Natural killer cell (primary cell): ENCODE measurements at places on chromosomes 3 and 15. TPM values are rescaled to one million over a fixed set of nuclear protein-coding genes. Genes with fewer than 3 reads are reported as not detected.

DNA sequence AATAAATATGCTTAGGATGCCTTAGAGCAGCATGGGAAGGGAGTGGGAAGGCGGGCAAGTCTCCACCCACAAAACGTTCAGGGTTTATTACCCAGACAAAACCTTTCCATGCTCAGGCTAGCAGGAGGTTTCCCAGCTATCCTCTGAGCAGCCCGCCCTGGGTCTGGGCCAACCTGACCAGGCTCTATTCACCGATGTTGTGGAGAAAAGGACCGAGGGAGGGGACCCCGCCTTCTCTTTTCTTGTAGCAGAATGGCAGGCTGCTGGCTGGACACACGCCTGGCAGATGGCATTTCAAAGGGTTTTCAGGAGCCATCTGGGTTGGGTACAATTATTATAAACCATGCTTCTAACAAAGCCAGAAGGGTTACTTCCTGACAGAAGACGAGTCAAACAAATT is 540.9 kb downstream of the MAGI1 start:
- DNase-seq, result no peak

DNA sequence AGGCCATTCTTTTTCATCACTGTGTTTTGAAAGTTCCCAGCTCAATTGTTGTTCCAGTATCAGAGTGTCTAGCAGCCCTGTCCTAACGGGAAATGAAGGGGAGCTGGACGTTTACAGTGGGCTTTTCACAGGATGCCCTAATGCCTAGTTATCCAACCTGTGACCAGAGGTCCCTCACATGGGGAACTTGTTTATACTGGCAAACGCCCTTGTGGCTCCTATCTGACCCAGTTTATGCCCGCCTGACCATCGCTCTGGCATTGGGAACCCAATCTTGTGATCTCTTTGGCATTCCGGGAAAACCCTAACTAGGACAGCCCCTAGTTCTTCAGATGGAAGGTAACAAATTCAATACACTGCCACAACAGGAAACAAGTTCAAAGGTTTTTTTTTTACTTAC is 14.5 kb upstream of the MYRIP start:
- DNase-seq, result no peak

FGF7 gene
- not detected for total RNA-seq

- no peak for DNase-seq
Observed at GRCh38 chr15:74396445-74397238, 29.2 kb upstream of the CYP11A1 start.

ST6GAL1 gene
- 146 TPM for total RNA-seq

DNA sequence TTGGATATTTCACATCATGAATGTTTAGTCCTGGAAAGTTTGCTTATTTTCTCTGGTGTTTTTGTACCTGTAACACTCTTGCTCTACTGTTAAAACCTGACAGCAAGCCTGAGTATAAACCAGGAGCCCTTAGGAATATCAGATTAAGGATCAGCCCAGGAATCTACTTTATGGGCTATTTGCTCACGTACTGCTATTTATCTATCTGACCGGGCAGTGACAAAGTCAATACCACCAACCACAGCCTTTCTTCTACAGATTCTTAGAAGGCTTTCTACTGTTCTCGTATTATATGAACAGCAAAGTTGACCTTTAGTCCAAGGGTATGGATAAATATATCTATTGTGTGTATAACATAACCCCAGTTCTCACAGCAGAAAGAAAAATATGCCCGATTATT is 521.2 kb downstream of the RBMS3 start:
- DNase-seq, result no peak

DNA sequence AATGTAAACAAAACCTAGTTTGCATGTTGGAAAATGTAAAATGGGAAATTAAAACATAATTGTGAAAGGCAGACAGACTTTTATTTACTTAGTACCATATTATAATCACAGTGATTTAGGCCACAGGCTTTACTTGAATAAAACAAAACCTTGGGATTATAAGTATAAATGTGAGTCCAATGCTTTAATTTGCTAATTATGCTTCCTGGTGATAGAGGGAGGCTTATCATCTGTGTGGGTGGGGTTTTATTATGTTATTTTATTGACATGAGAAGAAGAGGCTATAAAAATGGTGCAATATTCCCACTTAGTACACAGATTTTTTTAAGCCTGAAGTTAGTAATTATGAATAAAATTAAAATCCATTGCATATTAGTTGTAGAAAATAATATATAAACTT is 248.3 kb upstream of the TBL1XR1 start:
- DNase-seq, result no peak

DAZL gene
- total RNA-seq, result not detected

- peak; percentile 19 for DNase-seq
Observed at GRCh38 chr15:29747837-29748417, 74.3 kb downstream of the TJP1 start.

TRPM1 gene
- not detected for total RNA-seq

PIGBOS1 gene
- 9.3 TPM for total RNA-seq

CD86 gene
- total RNA-seq, result 6.9 TPM

DNA sequence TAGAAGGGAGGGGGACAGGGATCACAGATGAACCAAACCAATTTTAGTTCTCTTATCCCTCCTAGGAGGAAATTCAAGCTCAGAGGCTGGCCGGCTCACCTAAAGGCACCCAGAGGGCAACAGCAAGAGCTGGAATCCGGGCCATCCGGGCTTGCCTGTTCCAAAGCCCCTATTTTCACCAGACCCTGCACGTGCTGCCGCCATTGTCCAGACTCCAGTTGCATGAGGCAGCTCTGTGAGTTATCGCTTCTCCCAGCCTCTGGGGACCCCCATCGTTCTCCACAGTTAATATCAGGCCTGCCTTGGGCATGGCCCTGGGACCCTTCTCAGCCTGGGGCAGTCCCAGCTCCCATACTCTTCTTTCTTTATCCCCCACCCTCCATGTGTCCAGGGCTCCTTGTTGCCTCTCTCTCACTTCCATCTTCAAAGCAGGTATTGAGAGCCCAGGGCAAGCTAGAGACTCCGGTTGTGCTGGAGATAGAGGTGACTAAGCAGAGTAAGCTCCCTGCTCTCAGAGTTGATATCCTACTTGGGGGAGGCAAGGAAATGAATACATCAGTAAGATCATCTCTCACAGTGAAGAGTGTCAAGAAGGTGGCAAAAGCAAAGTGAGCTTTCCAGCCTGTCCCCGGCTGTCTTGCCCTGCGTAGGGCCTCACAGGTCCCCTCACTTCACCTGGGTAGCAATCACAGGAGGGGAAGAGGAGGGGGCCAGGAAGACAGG is 322.8 kb downstream of the UACA start:
- no peak for DNase-seq

DNA sequence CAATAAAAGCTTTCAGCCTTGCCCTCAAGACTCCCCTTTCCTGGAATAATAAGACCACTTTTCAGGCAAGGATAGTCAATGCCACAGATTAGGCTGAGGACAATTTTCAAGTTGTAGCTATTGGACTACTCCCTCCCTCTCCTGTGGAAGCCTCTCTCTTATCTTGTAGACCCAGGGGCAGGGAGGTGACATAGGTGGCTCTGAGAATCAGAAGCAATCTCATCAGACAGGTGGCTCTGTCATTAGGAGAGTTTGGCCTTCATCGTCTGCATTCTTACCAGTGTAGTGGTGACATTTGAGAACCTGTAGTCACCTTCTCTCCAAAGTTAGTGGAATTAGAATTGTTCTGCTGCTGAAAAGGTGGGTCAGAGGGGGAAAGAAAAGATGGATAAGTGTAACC is 80.0 kb downstream of the LARS2 start:
- DNase-seq, result no peak

DNA sequence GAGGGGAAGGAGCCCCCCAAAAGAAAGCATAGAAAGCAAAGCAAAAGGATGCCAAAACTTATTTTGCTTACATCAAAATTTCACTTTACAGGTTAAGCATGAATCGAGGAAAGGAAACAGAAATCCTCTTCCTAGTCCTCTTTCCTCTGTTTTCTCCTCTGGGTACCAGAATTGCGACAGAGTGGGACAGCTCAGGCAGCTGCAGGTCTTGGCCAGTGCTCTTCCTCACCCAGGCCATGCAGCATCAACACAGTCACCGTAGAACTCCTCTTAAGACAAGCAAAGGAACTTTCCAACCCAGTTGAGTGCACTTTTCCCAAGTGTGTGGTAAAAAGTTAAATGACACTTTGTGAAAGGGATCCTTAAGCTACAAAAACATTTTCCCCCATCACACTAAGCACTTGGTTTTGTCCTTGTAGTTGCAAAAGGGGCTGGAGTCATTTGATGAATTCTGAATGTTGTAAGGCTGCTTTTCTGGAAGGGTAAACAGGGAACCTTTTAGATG is 45.9 kb upstream of the MEX3B start:
- no peak for DNase-seq

GRCh38 chr3:127680146-127680661 is 7.5 kb downstream of the ABTB1 start:
- no peak for DNase-seq

COL6A6 gene
- total RNA-seq, result not detected

CPNE9 gene
- 0.43 TPM for total RNA-seq

CD96 gene
- 191 TPM for total RNA-seq

DNA sequence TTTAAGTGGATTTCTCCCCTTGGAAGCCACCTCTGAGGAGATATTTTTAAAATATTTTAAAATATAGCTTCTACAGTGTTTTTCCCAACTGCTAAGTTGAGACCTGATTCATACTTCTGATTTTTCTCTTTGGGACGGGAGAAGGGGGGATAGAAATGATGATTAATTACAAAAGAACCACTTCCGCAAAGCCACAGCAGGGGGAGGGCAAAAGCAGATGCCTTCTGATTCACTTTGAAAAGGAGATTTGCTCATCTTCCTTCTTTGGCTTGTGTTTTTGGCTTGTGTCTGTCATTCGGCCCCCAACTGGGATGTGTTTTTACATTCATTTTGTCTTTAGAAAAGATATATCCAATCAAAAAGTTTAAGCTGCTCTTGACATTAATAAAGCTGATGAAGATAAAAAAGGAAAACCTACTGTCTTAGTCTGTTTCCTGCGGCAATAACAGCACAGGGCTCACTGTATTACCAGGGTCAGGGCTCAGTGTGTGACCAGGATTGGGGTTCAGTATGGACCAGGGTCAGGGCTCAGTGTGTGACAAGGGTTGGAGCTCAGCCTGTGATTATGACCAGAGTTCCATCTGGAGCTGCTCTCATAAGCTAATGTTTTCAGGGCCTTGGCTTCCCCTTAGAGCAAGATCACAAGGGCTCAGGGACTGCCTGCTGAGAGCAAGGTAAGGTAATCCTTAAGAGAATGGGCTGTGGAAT is 223.2 kb downstream of the MTHFS start:
- no peak for DNase-seq

RHO gene
- not detected for total RNA-seq

SLC15A2 gene
- total RNA-seq, result 2.2 TPM

- no peak for DNase-seq
Observed at GRCh38 chr3:190575437-190576185, 61.7 kb downstream of the IL1RAP start.

SI gene
- not detected for total RNA-seq

EHHADH gene
- 0.58 TPM for total RNA-seq

ITIH1 gene
- total RNA-seq, result 0.56 TPM

- no peak for DNase-seq
Observed at GRCh38 chr15:65115086-65115485, at the start of gene UBAP1L. Gene UBAP1L (minus strand): TSS chr15:65115200. CDS start chr15:65106215, 8,985 bp downstream.

DNA sequence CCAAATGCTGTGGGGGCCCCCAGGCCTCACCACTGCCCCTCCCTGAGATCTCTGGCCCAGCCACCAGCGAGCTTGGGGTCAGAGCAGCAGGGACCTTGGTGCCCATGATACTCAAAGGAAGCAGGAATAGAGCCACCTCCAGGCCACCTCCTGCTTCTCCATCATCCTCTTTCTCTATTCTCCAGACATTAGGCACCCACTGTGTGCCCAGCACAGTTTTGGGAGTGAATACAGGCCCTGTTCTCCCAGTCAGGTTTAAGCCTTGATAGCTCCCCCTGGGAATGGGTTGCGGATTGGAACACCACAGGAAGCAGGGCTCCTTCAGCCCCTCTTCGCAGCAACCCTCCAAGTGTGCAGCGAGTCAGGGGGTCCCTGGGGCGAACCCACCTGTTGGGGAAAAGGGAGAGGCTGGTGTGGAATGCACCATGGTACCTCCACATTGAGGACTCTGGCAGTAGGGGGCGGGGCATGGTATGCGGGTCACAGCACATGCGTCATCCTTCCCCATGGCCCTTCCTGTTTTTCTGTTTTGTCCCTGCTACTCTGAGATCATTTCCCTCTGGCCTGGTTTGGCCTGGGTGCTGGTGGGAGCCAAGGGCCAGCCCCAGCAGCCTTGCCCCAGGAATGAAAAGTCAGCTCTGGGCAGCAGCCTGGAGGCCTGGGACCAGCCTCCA is 14.2 kb upstream of the SEMA3B start:
- DNase-seq, result no peak

GRCh38 chr15:90212221-90213098 is 11.3 kb downstream of the SEMA4B start:
- DNase-seq, result no peak

GRCh38 chr3:17300441-17300840 is 415.7 kb downstream of the PLCL2 start:
- peak; percentile 24 for DNase-seq

GRCh38 chr3:157428853-157429252 is 7.8 kb upstream of the PTX3 start:
- DNase-seq, result no peak

GRCh38 chr3:60660026-60660425 is 591.2 kb downstream of the FHIT start:
- no peak for DNase-seq

GRCh38 chr3:66572938-66573710 is 72.3 kb upstream of the LRIG1 start:
- no peak for DNase-seq

RLBP1 gene
- total RNA-seq, result not detected

GRCh38 chr3:119989981-119990655 is 104.1 kb downstream of the GSK3B start:
- DNase-seq, result no peak

DNA sequence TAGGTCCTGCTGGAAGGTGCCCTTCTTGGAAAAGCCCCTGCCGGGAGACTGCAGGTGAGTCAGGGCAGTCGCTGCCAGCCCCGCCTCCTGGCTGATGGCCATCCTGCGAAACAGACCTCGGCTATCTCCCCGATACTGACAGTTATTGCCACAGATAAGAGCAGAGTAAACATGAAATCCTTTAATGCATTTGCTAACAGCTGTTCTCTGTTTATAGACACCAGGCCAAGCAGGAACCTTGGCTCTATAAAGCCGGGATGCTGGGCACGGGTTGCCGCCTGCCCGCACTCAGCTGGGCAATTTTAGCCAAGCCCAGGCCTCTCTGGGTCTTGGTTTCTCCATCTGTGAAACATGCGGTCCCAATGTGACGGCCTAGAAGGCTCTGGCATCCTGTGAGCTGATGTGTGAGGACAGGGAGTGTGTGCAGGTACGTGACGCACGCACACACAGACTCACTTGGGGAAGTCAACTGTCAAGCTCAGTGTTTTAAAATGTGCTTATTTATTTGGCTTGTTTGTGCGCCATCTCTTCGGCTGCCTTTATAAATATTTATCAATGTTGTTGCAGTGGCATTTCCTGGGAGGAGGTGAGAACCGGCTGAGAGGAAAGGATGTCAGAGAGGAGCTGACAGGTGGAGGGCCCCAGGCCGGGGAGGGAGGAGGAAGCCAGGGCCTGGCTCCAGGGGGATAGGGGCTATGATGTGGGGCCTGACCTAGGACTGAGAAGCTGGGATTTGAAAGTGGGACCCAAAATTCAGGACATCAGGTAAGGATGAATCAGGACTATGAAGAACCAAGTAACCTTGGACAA is 50.8 kb upstream of the PRR23E start:
- no peak for DNase-seq

DNA sequence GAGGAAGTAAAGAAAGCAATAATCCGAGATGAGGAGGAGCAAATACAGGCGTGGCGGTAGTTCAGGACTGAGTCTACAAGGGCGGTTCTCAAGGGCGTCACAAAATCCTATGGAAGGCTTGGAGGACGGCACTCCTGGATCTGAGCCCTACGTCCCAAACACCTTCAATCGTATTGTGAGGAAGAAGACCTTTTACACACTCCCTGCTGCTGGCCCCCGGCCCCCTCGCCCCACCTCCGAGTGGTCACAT is 747 bp downstream of the PLD1 start:
- no peak for DNase-seq
